Activated CD4-positive, alpha-beta memory T cell treated with anti-CD3 and anti-CD28 coated beads, Interleukin-2, amount 10 ng/mL, durations not matched to agents 7 days and 5 days (primary cell): ENCODE measurements at places on chromosomes 7 and 10.

DNA sequence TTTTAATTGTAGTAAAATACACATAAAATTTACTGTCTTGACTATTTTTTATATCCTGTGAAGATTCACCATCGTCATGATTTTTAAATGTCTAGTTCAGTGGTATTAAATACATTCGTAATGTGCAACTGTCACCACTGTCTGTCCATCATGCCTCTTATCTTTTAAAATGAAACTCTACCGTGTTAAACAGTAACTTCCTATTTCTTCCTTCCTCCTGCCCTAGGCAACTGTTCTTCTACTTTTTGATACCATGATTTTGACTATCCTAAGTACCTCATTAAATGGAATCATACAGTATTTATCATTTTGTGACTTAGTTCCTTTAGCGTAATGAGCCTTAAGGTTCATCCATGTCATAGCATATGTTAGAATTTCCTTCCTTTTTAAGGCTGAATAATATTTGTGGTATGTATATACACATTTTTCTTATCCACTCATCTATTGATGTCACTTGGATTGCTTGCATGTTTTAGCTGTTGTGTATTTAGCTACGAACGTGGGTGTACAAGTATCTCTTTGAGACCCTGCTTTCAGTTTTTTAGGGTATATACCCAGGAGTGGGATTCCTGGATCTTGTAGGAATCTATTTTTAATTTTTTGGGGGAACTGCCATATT, 13.5 kb downstream of the SLK start:
- no peak for DNase-seq

- no peak for DNase-seq
Observed at GRCh38 chr10:50648935-50649227, 25.1 kb upstream of the SGMS1 start.

GRCh38 chr10:13117841-13118783, 18.1 kb downstream of the OPTN start:
- DNase-seq = no peak

DNA sequence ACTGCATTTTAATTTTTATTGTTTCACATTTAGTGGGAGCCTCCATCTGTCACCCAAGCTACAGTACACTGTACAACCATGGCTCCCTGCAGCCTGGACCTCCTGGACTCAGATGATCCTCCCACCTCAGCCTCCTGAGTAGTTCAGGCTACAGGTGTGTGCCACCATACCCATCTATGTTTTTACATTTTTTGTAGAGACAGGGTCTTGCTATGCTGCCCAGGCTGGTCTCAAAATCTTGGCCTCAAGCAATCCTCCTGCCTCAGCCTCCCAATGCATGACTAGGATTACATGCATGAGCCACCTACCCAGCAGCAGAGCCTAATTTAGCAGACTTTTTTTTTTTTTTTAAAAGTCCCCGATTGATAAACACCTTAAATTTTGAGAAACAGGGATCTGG, 5.6 kb downstream of the PIP4K2A start:
- no peak for DNase-seq

GRCh38 chr10:7260412-7260900, 150.4 kb downstream of the SFMBT2 start:
- DNase-seq = no peak
